A549 treated with GW870086 at 1 μM for 4 hours (cell line): ENCODE measurements at places on chromosomes 4 and X. TPM values are rescaled to one million over a fixed set of nuclear protein-coding genes. Genes with fewer than 3 reads are reported as not detected.

The NAP1L2 gene
- 0.88 to 1.3 TPM (median 0.93 TPM) in 5 replicates for total RNA-seq

The CFI gene
- total RNA-seq, result 0.43 to 0.82 TPM (median 0.56 TPM) in 5 replicates

The SSX3 gene
- not detected in 5 replicates for total RNA-seq

The TACR3 gene
- not detected in 5 replicates for total RNA-seq

The GAGE12J gene
- total RNA-seq, result not detected in 5 replicates

The C4orf51 gene
- not detected in 5 replicates for total RNA-seq
